GM04503 (cell line): ENCODE measurements at places on chromosomes 6 and 20.

DNA sequence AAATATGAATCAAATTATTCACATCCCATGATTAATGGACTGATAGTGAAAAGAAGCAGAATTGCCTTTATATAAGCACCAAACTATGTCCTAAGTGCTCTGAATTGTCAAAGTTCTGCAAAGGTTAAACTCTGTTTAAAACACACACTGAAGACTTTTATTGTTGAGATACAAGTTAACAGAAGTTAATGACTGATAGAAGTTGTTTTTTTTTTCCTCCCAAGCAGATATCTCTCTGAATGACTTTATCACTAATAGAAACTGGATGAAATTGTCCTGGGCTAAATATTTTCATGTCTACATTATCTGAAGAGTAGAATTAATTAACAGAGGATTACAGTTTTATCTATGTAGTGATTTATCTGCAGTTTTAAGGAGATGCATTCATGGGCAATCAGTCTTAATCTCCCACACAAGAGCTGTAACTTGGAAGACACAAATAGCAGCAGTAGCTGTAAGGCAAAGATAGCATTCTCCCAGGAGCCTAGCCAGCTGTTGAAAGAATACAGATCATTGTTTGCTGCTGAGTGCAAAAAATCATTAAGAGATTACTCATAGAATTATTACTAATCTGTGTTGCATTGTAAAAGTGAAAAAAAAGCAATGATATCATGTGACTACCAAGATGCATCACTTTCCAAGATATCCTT lies 49.9 kb downstream of the BMP5 start:
- peak; percentile 11 for DNase-seq

- DNase-seq: no peak
These were observed 168.4 kb upstream of the TNFAIP3 start for GRCh38 chr6:137698636-137699030.

DNA sequence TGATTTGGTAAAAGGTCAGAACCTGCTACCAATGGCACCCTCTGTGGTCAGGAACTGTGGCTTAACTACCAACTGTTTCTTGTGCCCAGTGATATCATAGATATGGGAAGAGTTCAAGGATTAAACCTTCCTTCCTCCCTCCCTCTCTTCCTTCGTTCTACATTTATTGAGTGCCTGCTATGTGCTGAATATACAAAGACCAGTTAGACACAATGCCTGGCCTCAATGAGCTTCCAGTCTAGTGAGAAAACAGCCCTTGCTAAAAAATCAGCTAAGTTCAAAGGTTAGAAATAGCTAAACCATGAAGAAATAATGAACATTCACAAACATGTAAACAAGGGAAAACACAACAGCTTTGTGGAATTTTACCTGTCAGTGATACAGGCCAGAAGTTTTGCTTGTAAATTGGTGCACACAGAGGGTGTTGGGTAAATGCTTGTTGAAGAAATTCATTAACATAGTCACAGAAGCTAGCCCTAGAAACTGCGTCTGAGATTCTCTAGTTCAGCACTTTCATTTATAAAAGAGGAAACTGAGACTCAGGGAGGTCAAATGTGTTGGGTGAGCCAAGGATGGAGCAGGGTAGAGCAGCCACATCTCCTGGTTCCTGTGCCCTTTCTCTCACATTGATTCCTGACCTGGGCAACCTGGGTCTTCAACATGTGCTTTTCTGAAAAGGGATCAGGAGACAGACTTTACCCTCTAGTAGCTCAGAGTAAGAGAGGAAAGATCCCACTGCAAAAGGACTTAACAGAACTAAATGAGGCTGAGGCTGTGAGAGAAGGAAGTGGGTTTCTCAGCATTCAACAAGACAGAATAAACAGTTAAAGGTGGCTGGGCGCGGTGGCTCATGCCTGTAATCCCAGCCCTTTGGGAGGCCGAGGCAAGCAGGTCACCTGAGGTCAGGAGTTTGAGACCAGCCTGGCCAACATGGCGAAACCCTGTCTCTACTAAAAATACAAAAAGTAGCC lies 14.4 kb upstream of the FOXO3 start:
- no peak for DNase-seq

DNA sequence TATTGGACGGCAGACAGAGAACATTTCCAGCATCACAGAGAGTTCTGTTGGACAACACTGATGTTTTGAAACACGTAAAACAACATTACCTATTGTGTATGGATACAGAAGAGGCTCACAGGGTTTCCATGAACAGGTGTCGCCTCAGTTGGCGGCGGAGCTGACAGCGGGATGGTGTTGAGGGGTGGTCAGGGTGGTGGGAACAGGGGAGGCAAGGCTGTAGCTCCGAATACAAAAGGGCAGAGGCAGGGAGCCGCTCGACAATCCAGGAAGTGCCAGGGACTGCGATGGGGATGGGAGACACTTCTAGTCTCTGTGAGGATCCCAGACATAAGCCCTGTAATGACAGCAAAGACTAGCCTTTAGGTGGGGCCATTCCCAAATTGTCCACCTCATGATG lies 14.5 kb upstream of the PI16 start:
- no peak for DNase-seq

DNA sequence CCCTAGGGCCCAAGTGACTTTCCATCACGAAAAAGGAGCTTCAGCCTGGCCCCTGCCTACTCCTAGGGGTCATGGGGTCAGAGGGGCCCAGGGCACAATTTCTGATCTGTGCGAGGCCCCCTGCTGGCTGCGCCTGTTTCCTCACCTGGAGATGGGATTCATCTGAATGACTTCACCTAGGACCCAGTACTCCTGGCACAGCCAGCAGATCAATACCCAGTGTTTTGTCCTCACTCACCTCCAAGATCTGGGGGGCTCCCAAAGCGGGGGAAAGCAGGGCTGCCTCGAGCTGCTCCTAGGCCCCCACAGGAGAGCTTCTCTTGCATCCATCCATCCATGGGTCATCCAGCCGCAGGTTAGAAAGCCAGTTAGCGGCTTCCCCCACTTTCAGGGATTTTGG lies 33.8 kb downstream of the CD40 start:
- DNase-seq: no peak

DNA sequence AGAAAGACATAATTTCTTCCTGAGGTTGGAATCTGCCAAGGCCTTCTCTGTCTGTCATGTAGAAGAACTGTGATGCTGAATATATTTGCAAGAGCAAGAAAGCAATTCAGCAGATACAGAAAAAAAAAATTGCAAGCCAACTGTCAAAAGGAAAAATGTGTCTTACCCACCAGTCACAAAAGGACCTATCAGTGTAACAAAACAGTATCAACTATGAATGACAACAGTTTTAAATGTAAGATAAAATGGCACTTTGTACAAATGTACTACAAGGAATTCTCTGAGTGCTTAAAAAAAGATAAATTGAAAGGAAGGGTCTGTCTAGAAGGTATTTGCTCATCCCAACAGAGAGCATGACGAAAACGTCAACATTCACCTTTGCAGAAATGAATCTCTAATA lies 185.3 kb upstream of the TFAP2D start:
- no peak for DNase-seq

DNA sequence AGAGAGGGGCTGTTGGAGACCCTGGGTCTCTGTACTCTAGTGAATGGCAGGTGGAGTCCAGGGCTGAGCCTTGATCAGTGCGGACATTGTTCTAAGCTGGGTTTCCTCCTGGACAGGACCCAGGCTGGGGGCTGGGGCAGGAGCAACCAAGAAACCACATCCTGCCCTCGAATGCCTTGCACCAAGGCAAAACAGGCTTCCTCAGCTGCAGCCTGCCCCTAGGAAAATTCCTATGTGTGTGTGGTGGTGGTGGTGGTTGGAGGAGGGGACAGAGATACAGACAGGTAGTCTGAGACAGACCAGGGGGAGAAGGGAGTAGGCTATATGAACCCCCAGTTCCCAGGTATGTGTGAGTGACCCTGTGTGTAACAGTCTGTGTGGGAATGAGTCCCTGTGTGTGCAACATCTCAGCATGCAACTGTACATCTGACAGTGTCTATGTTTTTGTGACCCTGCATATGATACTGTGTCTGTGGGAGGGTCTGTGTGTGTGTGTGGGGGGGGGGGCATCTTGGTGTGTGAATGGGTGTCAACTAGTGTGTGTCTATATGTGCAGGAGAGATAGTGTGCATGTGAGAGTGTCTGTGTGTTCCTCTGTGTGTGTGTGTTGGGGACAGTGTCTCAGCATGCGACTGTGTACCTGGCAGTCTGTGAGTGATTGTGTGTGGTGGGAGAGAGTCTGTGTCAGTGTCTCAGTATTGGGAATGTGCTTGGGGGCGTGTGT lies 3.0 kb downstream of the GLP1R start:
- DNase-seq: no peak

DNA sequence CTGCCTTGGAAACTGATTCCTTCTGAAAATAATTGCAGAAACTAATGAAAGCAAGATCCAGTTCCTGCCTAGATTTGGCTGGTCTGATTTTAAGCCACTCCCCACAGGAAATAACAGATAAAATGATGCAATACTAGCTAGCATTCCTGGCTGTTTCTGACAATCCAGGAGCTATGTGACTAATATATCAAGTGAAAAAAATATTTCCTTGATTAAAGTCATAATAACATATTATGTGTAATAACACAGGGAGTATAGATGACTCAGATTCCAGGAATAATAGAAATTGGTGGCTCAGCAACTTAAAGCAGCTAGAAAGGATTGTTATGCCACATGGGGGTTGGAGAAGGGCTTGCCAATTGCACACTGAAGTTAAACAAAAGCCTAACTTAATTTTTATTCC lies 182.7 kb upstream of the SALL4 start:
- DNase-seq: peak; percentile 97

DNA sequence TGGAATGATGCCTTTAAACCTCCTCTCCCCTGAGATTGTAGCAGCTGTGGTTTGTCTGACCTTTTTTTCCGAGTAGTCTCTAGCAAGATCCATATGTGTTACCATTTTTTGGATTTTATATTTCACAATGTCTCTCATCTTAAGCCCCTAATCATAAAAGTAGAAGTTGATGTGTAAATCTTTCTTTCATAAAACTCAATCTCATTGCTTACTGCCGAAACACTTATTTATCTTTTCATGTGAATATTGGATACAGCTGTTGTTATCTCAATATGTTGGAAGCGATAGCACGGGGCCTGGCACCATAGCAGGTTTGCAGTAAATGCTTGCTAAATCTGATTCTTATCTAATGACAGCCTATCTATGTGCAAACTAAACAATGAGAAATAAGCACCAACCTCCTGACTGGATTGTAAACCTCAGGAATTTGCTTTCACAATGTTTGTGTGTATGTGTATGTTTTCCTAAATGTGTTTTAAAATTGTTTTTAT lies 14.2 kb downstream of the SMPDL3A start:
- DNase-seq: no peak

GRCh38 chr20:49165611-49166010 lies 22.5 kb downstream of the STAU1 start:
- no peak for DNase-seq

- DNase-seq: no peak
These were observed 6.9 kb downstream of the SIGLEC1 start for GRCh38 chr20:3705491-3705969.

GRCh38 chr20:35953387-35954199 lies 709 bp downstream of the SCAND1 start:
- no peak for DNase-seq

GRCh38 chr6:153001767-153002612 lies 519 bp downstream of the MTRF1L start:
- DNase-seq: no peak

GRCh38 chr6:106087548-106088325 lies 1.6 kb downstream of the PRDM1 start:
- DNase-seq: no peak

GRCh38 chr20:62222266-62222850 lies 2.3 kb upstream of the HRH3 start:
- no peak for DNase-seq

DNA sequence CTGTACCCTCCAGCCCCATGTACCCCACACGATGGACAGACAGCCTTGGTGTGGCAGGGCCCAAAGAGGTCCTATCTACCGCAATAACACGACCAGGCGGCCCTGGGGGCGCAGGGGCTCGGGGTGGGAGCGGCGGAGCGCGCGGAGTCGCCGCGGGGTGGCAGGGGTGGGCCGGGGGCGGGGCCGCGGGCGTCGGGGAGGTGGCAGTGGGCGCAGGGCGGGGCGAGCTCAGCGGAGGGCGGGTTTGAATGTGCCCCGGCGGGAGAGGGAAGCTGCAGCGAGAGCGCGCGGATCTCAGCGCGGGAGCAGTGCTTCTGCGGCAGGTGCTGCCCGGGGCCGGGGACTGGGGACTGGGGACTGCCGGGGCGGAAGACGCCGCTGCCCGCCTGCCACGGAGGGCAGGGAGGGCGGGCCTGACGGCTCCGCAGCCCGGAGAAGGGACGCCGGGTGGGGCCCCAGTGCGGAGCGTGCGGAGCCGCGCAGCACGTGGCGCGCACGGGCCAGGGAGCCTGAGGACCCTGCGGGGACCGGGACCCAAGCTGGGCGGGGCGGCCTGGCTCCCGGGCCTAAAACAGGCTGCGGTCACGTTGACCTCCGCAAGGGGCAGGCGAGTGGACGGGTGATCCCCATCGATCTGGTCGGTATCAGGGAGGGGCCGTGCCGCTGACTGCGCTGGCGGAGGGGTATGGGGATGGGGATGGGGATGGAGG lies at the start of gene SLC29A1:
Gene SLC29A1 (plus strand): TSS at position 277 of the 710 bp plus-strand sequence. CDS start 3,719 bp downstream, outside the sequence.
- DNase-seq: no peak

DNA sequence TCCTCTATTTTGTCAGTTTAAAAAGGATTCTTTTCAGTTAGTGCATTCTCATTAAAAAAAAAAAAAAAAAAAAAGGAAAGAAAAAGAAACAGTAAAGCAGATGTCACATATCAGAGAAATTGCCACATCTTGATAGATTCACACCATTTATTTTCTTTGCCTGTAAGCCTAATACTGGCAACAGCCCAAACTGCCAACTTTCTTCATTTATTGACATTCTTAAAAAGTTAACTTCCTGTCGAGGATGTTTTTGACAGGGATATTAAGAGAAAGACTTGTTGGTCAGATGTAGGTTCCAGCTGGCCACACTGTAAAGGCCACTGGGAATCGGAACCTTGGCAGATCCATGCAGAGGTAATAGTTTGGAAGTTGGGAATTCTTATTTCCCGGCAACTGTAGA lies 332.6 kb downstream of the NRN1 start:
- DNase-seq: peak; percentile 41

DNA sequence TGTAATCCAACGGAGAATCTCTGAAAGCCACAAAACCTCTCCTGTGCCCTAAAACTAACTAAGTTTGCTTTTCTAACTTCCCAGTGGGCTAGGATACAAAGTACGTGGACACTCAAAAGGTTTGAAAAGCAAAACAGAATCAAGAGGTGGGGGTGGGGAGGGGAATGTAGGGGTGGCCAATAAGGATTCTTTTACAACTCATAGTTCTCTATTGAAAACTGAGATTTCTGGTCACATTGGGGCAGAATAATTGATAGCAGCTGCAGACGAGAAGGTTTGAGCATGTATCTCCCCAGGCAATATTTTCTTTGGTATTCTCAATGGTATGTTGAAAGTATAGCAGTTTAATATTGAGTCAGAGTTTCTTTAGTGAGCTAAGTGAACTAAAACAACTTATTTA lies 376.7 kb upstream of the CITED2 start:
- DNase-seq: no peak

- DNase-seq: no peak
These were observed 169.8 kb downstream of the ANKRD60 start for GRCh38 chr20:58058421-58059259.

DNA sequence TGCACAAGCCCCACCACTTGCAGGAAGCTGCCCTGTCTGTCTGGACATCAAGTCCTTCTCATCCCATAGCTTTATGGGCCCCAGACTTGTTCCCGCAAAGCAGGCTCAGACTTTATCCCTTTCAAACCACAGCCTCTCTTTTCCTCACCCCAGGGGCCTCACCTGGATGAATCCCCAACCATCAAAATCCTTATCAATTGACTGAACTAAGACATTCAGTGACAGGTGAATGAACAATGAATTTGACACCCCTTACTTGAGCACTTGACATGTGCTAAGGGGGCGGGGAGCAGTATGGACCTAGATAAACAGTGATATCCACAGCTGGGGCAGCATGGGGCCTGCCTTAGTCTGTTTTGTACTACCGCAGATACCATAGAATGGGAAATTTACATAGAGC lies 5.0 kb downstream of the RAB44 start:
- no peak for DNase-seq
